ELR (cell line): ENCODE measurements at places on chromosomes 2 and 18.

DNA sequence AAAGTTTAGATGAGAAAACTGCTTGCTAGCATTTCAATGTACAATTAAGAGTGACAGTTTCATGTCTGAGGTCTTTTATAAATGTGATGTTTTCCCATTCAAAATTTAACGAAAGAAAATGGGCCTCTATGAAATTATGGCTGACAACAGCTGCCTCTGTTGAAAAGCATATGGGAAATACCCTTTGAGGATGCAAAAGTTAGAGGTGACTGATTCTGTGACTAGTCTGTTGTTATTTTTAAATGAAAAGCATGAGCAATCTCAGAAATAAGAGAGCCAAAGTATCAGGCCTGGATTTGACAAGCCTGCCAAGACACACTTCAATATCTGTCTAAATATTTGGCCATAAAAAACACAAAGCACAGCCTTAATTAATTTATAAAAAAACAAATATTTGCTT is 580.8 kb downstream of the ERBB4 start:
- DNase-seq: no peak

DNA sequence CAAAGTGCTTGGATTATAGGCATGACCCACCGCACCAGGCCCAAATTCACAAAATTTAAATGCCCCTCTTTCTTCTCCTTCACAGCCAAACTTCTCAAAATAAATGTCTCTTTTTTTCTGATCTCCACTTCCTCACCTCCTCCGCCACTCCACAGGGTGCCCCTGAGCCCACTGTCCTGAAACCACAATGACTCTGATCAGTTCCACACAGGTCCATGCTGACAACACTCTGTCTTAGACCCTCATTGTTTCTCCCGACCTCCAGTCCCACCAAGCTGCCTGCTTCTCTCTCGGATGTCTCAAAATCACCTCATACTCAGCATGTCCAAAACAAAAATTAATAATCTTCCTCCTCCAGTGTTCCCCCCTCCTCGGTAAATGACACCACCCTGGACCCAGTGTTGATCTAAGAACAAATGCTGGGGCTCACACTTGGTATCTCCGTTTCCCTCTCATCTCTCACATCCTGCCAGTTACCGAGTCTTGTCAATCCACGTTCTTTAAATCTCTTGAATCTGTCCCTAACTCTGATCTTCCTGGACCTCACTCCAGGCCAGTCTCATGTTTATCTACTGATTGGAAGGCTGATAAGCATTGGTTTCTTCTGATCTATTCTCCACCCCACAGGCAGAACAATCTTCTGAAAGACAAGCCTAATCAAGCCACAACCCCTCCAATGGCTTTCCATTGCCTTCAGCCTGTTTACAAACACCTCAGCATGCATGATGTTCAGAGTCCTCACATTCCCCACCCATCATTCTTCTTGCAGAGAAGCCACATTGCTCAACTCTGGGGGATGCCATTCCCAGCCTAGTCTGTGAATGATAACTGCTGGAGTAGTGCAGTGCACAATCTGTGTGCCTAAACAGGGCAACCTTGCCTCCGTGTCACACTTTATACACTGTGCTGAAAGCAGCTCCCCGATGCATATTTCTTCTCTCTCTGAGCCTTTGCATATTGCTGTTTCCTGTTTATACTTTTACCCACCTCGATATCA is 12.4 kb upstream of the ANKRD44 start:
- DNase-seq: no peak

DNA sequence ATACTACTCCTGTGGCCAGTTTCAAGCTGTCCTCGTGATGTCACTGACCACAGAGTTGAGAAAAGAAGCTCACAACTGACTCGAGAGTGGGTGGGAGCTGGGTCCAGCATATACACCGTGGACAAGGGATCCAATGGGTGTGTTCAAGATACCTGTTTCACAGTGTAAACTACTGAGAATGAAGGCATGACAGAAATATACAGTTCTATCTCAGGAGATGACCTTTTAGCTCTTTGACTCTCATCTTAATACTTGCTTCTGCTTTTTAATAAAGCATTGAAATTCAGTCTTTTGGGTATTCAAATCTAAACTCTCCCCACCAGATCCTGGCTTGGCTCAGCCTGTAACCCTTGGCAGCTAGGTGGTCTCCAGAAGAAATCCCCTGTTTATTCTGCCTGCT is 130.1 kb downstream of the MAP2 start:
- DNase-seq: no peak

- DNase-seq: no peak
Observed at GRCh38 chr2:167490455-167490854, 602.2 kb downstream of the XIRP2 start.

DNA sequence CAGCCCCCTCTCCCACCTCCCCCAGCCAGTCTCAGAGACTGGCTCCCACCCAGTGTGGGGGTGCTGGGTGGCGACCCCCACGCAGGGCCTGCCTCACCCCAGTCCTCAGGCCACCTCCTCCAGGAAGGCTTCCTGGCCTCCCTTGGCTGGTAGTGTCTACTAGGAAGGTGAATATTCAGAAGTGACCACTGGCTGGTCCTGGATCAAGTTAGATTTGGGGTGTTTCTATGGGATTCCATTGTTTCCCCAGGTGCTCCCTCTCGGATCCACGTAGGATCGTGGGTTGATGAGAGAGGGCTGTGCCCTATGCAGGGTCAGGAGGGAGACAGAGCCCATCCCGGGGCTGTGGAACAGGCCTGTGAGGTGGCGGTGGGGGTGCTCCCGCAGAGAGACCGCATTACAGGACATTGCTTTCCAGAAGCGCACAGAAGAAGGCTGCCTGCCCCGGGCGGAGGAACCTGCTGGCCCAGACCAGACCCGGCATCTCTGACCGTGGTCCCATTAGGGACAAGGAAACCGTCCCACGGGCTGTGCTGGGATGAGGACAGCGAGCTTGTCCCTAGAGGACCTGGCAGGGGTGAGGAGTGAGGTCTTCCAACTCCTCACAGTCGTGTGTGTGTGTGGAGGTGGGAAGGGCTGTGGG is 3.3 kb downstream of the PDCD1 start:
- no peak for DNase-seq

DNA sequence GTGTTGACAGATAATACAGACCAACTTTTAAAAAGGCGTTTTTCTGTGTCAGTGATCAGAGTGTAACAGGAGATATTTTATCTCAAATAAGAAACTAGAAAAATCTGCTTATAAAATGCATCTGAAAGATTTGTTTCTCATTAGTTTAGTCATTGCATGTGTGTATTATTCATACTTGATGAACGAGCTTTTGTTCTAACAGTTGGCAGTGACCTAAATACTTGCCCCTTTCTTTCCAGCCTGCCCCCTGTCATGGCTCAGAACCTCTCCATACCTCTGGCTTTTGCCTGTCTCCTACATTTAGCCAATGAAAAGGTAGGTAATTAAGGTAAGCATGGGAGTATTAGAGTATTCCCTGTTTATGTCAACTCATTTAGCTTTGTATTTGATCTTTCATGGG is 33.6 kb downstream of the NCAPH start:
- no peak for DNase-seq

DNA sequence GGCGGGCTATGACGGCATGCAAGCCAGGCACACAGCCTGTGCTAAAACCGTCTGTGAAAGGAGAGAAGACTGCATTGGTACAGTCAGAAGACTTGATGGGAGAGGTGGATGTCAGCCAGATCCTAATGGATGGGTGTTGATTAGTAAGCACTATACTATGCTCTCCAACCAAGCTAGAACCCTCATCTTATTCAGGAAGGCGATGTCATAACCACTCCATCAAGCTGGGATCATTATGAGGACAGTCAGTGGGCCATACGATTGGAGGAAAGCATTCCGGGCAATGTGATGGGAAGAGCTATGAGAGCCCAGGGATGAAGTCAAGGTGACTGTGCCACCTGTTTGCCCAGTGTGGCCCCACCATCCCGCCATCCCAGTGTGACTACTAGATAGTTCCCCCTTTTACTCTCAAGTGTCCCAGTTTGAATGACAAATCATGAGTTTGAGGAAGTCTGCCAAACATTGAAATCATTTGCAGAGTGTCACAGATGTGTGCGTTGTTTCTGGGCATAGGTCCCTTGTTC is 66.4 kb downstream of the MRPS9 start:
- peak; percentile 64 for DNase-seq

DNA sequence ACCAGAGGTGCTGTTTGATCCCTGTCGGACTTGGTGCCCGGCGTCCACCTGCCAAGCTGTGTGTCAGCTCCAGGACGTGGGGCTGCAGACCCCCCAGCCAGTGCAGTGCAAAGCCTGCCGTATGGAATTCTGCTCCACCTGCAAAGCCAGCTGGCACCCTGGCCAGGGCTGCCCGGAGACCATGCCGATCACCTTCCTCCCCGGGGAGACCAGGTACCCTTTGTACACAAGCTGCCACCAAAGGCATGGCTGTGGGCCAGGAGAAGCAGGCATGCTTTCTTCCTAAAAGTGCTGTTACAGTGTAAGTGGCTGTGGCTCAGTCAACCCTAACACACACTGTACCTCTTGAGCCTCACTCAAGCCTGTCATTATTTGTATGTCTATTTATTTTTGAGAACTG is 103.3 kb downstream of the RNF144A start:
- no peak for DNase-seq

GRCh38 chr2:130810490-130810889 is 26.2 kb upstream of the ARHGEF4 start:
- no peak for DNase-seq

DNA sequence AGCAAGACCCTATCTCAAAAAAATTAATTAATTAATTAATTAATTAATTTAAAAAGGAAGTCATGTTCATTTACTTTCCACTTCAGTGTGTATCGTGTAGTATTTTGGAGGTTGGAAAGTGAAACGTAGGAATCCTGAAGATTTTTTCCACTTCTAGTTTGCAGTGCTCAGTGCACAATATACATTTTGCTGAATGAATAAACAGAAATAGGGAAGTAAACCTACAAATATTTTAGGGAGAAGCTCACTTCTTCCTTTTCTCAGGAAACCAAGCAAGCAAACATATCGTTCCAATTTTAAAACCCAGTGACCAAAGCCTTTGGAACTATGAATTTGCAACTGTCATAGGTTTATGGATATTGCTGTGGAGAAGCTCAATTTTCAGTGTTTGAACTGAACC is 27.8 kb downstream of the SLC14A1 start:
- no peak for DNase-seq

DNA sequence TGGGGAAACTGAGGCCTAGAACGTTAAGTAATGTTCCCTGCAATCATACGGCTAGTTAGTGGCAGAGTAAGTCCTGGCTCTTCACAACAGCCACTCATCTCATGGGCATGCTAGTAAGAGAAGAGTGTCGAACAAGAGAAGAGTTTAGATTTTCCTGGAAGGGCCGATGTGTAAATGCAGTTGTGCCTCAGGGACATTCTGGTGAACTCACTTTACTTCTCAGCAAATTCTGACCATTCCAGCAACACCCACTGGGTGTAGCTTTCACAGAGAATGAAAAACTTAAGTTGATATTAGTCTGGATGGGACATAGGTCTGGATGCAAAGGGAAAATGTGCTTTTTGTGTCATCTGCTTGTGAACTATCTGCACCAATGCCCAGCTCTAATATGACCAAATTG is 23.5 kb downstream of the MRPL44 start:
- no peak for DNase-seq

DNA sequence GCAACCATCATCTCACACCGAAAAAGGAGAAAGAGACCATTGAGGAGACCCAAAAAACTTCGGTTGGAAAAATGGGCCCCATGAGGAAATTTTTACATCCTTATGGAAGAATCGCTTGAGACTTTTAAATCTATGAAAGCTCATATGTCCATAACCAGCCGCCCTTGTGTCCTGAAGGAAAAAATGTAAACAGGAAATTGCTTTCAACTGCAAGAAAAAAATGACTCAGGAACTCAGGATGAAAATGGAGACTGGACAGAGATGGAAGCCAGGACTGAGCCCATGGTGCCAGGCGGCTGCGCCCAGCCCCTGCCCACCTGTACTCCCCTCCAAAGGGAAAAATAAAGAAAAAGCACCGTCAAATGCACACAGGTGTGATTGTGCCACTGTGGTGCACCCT is 81.5 kb upstream of the SLC66A3 start:
- peak; percentile 63 for DNase-seq

- DNase-seq: no peak
Observed at GRCh38 chr2:43133708-43134570, 92.5 kb downstream of the ZFP36L2 start.

- DNase-seq: peak; percentile 87
Observed at GRCh38 chr2:120722568-120723421, 12.9 kb upstream of the GLI2 start.

DNA sequence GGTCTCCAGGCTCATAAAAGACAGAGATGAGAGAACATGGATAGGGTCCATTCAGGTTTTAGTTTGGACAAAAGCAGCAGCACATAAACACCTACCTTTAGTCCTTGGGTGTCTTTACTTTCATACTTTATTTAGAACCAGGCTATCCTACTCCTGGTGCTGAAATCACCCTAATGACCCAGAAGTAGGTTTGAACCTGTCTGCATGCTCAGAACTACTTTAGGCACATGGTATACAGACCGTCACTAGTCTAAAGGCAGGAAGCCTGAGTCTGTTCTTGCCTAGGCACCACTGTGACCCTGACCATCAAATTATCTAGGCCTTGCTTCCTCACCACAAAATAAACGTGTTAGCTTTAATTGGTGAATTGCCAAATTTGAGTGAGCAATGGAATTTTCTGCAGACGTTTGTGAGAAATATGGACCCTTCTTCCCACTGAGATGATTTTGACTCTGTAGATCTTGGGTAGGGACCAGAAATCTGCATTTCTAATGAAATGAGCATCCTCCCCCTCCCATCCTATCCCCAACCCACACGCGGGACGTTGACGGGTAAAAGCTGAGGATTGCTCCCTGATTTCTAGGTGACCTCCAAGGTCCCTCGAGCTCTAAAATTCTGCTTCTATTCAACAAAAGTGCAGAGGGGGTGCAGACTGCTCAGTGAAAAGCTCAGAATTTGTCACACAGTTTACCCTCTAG is 75.1 kb downstream of the PLEKHM3 start:
- DNase-seq: no peak

GRCh38 chr2:101736861-101737291 is 39.4 kb downstream of the MAP4K4 start:
- peak; percentile 92 for DNase-seq

DNA sequence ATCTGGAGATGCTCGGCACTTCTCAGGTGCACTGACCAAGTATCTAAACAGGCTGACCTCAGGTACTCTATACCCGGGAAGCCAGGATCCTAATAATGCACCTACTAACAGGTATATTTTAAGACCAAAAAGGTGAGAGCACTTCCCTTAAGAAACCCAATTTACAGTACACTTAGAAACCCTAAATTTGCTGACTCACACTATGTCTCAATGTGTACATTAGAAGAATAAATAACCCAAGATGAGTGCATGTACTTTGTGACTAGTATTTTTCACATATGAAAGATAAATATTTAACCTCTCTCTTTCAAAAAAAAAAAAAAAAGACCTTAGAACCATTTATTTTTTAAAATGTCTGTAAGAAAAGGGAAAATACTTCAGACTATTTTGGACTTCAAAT is 118.8 kb downstream of the ZNF516 start:
- no peak for DNase-seq
